ENCODE measurements at places on chromosomes 6 and 20.

- DNase-seq: no peak
Measured at GRCh38 chr6:140956571-140957369, 1176.0 kb upstream of the GJE1 start.

DNA sequence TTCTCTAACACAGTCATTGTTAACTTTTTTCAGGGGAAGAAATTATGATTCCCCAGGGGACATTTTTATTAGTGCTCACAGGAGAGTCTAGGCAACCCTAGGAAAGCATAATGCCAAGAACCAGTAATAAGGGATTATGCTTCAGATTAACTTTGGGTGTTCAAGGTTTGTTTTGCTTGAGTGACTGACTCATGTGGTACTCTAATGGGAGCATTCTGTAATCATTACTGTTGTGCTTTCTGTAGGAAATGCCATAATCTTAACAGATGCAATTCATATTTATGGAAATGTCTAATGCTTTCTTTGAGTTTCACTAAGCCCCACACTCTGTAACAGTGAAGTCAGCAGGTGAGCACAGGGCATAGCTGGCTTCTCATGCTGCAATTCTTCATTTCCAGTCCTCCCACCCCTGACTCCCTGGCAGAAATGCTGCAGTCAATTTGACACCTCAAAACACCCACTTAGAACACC lies 263.4 kb upstream of the MAN1A1 start:
- no peak for DNase-seq

DNA sequence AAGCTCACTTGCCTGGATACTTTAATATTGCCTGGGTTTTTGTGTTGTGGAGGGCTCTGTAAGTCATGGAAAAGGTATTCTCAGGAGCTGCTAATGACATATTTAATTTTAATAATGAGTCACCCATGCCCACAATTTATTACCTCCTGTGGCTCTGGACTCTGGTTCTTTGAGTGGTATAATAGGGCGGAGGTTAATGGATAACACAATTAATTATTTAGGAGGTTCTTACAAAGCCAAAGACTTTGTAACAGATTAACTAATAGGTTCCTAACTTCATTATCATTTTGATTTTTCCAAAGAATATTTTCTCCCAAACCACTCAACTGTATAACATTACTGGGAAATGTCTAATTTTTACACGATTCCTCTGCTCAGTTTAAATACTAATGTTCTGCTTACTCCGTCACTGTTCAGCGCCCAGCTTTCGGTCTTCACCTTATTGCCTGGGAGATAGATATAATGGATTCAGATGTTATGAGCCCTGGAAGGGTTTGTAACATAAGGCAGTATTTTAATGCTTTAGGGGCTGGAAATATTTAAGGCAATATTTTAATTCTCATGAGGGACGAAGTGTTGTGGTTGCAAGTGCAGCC lies 29.4 kb downstream of the PHACTR3 start:
- DNase-seq: no peak

DNA sequence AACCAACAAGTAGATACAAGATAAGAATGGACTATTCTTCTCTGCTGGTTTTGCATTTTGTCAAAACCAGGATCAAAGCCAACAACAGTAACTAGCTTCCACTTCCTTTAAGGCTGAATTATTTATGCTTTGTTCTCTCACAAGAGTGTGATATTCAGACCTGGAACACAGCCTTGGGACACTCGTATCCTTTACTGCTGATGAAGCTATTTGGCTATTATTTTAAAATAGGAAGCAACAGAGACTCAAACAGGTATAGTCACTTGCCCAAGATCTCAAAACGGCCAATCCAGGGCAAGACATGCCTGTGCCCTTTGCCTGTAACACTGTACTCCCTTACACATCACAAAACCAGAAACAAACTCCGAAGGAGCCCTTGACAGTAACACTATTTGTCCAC lies 19.9 kb downstream of the SPTLC3 start:
- DNase-seq: no peak

DNA sequence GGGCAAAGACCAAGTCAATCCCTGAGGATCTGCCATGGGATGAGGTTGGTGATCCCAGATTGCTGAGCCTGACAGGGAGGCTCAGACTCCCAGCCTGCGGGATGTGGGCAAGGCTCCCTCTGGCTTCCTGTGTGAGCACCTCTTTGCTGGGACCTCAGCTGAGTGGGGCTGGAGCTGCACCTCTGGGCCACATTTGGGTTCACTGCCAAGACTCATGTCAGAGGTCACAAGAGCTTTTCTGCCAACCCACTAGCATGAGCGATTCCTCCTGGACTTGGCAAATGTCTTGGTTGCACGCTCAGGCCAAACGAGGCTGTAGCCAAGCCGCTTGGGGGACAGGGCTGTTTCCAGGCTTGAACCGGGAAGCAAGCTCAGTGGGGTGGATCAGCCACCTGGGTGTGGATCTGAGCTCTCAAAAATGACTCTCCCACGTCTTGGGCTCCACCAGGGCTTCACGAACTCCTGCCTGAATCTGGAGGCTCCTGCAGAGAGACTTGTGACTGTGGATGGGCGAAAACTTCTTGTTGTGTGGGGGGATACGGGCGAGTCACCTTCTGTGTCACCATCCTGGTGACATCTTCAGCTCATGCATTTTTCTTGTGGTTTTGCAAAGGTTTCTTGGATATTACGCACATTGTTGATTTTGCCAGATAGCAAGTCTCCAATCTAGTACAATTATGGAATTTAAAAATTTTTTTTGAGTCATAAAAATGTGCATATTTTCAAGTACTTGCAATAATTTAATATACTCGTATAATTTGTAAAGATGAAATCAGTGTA lies 359.5 kb downstream of the CDH4 start:
- no peak for DNase-seq

DNA sequence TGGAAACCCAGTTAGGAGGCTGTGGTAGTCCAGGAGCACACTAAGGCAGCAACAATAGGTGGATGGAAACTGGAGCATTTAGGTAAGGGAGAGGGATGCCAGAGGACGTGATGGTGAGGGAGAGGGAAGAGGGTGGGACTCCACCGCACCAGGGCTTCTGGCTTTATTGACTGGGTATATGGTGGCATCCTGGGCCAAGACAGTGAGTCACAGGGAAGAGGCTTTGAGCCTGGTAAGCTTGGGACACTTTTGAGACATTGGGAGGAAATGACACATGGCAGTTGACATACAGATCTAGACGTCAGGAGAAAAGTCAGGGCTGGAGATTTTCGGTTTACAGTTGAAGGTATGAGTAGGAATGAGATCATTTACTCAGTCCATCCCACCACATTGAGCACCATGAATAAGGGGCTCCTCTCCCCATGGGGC lies 14.9 kb downstream of the NT5E start:
- peak; percentile 66 for DNase-seq

DNA sequence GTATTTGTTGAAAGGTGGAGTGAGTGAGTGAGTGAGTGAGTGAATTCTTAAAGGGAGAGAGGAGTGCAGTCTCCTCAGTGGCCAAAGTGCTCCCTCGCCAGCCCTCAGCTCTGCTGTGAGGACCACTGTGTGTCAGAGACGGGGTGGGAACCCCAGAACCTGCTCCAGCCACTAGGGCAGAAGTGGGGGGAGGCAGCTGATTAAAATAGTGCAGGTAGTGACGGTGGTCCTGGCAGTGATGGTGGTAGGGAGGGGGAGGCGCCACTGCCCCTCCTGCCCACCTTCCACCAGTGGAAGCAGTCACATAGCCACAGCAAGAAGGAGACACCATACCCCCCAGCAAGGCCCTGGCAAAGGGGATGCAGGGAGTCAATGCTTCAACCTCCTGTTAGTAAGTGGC lies 133.5 kb downstream of the PHACTR3 start:
- DNase-seq: no peak

- DNase-seq: no peak
Measured at GRCh38 chr6:80530103-80530502, 423.6 kb downstream of the BCKDHB start.

DNA sequence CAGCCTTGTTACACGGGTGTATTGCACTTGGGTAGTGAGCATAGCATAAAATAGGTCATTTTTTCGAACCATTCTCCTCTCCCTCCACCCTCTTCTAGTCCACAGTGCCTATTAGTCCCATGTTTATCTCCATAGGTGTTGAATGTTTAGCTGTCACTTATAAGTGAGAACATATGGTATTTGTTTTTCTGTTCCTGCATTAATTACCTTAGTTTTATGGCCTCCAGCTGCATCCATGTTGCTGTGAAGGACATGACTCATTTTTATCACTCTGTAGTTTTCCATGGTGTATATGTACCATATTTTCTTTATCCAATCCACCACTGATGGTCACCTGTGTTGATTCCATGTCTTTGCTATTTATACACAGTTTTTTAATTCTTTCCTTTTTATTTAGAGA lies 889.5 kb downstream of the EYS start:
- DNase-seq: no peak

- DNase-seq: no peak
Measured at GRCh38 chr20:46709055-46709458, 392 bp upstream of the SLC2A10 start.

GRCh38 chr6:135233686-135234491 lies 52.8 kb downstream of the MYB start:
- no peak for DNase-seq

DNA sequence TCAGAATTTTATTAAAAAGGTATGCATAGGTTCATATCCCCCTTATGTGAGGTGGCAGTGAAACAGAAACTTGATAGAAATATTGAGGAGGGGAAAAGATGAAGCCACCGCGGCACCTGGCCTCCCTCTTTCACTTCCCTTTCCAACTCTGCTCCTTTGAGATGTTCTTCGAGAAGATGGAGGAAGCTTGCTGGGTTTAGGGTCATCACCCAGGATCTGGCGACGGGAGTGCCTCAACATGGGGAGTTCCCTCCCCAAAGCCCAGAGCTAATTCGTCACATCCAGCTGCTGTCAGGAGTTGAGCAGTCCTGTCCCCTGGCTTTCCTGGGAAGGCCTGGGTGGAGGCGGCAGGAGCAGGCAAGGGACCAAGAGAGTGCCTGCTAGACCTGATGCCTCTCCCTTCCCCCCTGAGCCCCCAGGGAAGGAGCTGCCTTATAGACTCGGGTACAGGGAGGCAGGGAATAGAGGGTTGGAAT lies 29.1 kb downstream of the RREB1 start:
- DNase-seq: peak; percentile 40

- DNase-seq: no peak
Measured at GRCh38 chr6:35512006-35512405, 690 bp downstream of the TULP1 start.

DNA sequence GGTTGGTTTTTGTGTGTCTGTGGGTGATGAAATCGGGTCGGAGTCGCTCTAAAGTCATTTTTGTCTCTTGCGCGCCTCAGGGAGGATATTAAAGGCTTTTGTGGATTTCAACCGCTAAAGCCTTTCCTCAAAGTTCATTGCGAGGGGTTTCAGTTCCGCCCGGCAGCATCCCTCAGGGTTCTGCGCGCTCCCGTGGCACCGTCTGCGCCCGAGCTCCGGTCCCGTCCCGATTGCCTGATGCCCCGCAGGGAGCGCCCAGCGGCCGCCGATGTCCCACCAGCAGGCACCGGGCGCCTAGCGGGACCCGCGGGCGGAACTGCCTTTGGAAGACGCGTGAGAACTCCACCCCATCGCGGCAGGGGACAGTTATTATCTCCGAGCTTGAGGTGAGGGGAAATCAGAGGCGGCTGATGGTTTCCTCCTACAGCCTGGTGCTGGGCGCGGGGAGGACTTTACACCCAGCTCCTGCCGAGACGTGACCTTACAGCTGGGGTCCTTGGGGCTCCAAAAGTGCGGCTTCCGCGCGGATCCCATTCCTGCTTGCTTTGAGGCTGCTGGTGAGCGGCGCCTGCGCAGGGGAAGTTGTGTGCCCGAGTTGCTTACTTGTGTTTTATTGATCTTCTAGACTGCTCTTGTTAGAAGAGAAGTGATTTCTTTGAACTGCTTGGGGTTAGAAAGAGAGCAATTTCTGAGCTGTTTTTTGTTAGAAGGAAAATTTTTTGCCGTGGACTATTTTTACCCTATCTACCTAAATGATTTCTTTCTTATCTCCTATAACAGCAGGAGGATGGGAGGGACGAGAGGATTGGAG lies 27.1 kb downstream of the ULBP1 start:
- DNase-seq: peak; percentile 45

GRCh38 chr6:137928286-137928685 lies 61.2 kb downstream of the TNFAIP3 start:
- DNase-seq: peak; percentile 61

DNA sequence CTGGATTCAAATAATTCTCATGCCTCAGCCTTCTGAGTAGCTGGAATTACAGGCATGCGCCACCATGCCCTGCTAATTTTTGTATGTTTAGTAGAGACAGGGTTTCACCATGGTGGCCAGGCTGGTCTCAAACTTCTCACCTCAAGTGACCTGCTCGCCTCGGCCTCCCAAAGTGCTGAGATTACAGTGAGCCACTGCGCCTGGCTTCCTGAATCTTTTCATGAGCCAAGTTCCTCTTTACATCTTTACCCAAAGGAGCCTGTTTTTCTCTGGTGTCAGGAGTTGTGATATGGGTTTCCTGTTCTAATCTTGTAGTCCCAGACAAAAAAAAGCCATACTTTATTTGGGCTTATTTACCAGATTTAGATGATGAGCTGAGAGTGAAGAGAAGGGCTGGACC lies 34.4 kb downstream of the PCNA start:
- no peak for DNase-seq

DNA sequence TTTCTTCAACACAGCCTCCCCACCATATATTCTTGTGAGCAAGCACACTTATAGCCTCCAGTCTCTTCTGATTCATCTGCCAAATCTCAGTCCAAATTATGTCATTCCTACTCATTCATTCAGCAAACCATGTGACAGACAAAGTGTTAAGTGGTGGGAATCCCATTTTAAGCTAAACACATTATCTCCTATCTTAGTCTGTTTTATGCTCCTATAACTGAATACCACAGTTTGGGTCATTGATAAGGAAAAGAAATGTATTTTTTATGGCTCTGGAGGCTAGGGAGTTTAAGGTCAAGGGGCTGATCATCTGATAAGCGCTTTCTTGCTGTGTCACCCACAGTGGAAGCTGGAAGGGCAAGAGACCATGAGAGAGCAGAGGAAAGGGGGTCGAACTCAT lies 23.9 kb upstream of the SMIM13 start:
- DNase-seq: no peak

GRCh38 chr6:137863091-137863797 lies 3.8 kb upstream of the TNFAIP3 start:
- DNase-seq: no peak

DNA sequence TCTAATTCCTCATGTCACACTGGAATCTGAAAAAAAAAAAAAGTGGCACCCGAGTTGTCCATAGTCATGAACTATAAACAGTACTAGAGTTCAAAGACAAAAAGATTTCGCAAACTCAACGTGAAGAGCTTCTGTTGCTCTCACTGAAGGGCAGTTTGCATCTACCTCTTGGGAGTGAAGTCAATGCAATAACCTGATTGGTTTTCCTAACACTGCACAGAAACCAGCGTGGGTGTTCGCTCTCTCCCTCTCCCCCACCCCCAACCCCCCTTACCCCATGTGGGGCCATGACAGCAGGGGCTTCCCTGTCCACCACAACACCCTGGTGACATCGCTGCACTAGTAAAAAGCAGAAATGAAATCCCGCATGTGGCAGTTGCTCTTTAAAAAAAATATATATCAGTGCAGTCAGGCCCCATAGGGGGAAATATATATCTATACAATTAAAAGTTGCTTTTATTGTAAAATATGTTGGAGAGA lies 66.9 kb downstream of the GMPR start:
- DNase-seq: no peak

- peak; percentile 85 for DNase-seq
Measured at GRCh38 chr6:112016320-112016719, 37.6 kb upstream of the CCN6 start.

- DNase-seq: no peak
Measured at GRCh38 chr6:11604836-11605506, 67.4 kb downstream of the TMEM170B start.

- DNase-seq: no peak
Measured at GRCh38 chr6:161393839-161394364, 120.0 kb upstream of the AGPAT4 start.

All from activated T-cell treated with anti-CD3 and anti-CD28 coated beads, Interleukin-2, amount 50 U/mL, for 48 hours (primary cell).